ENCODE measurements at places on chromosomes 2 and 18. TPM values are rescaled to one million over a fixed set of nuclear protein-coding genes. Genes with fewer than 3 reads are reported as not detected.

Gene LIMS2
- 0.51 TPM for total RNA-seq

Gene IL36G
- total RNA-seq = not detected

Gene C1QL2
- total RNA-seq = not detected

Gene GPR39
- 1.3 TPM for total RNA-seq

Gene FNDC4
- 18.3 TPM for total RNA-seq

Gene DPY30
- 69.9 TPM for total RNA-seq

Gene BBS5
- total RNA-seq = 7.1 TPM

Gene DSG4
- not detected for total RNA-seq

Gene MOCOS
- total RNA-seq = 9.0 TPM

Gene LBX2
- total RNA-seq = 3.0 TPM

Gene DCC
- not detected for total RNA-seq

Gene ITPRID2
- total RNA-seq = 117 TPM

Gene STARD6
- not detected for total RNA-seq

Gene PLCD4
- 10.7 TPM for total RNA-seq

Gene FSHR
- total RNA-seq = not detected

Gene REG1B
- total RNA-seq = not detected

Gene DLGAP1
- total RNA-seq = 0.51 TPM

Gene GREB1
- total RNA-seq = 0.51 TPM

Gene TMEM163
- total RNA-seq = not detected

Gene MC5R
- total RNA-seq = not detected

Gene AQP12B
- total RNA-seq = not detected

Gene ALK
- under 0.01 TPM for total RNA-seq

Gene PXDN
- total RNA-seq = 111 TPM

Gene TMEM37
- total RNA-seq = 2.6 TPM

Gene SSB
- 88.9 TPM for total RNA-seq

Gene RGPD4
- not detected for total RNA-seq

Gene PTPRN
- total RNA-seq = 3.5 TPM

Gene POTEC
- not detected for total RNA-seq

Gene CD8B
- not detected for total RNA-seq

Gene M1AP
- total RNA-seq = not detected

Gene RNF149
- 44.7 TPM for total RNA-seq

Gene OR6B2
- not detected for total RNA-seq

Gene SLC25A12
- total RNA-seq = 16.9 TPM
